ENCODE measurements at places on chromosomes 11 and 22.

DNA sequence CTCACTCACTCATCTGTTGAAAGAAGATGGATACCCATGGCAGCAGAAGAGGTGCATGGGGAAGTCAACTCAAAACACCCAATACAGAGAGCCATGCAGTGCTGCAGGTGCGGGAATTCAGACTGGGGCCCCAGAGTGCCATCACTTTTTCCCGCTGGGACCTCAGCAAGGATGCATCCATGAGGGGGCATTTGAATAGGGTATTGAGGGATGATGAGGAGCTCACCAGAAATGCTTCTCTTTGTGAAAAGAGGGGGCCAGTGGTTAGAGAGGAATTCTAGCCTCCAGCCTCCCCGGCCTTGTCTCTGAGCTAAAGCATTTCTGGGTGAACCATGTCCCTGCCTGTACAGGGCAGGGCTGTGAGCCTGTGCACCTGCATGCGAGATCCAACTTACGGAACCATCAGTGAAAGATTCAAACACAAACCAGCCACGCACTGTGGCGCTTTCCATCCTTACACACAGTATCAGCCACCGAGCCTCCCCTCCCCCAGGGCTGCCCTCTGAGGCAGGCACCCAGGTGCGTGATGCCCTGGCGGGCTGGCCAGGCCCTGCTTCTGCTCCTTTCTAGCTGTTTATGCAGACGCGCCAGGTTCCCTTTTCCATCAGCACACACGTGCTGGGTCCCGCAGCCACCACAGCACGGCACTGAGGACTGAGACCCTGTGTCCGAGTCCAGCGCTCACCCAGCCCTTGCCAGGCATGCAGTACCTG, 1177.2 kb downstream of the BRD1 start:
- DNase-seq: no peak

DNA sequence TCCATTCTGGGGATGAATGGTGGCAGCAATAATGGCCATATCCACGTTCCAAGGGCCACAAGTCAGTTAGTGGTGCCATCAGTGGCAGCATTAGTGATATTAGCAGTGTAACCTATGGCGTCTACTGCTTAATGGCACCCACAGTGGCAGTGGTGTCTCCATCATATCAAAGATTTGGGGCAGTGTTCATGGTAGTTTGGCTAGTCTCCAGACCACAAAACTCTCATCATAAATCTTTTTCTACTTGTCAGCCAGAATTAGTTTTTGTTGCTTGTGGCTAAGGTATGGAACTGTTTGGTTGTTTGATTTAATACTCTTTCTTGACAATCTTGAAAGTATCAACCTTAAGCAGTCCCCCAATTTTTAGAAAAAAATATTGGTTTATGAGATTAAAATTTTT, 45.1 kb upstream of the DEUP1 start:
- peak; percentile 7 for DNase-seq

- no peak for DNase-seq
Observed at GRCh38 chr11:119115484-119116234, 5.7 kb upstream of the HINFP start.

DNA sequence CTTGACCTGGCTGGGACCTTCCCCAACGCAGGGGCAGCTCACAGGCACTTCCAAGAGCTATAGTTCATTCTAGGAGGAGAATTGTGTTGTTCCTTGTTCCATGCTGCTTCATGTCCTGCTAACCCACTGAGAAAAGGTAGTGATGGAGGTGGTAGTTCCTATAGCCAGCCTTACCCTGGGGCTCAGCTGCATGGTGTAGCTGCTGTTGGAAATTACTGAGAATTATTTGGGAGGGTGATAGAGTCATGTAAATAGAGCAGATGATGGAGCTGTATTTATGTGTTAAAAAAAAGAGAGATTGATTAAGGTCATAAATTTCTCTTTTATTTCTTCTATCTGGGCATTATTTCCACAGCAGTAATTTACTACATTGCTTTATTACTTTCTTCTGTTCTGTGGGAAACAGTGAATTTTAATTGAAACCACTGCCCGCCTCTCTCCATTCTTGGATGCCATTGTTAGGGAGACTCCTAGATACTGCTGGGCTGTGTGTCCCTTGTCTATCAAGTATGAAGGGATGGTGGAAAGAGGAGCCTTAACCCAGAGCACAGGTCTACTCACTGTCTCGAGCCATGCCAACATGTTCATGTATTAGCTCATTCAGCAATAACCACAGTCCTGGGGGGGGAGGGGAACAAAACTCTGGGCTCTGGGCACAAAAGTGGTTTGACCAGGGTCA, 309.2 kb downstream of the FAT3 start:
- no peak for DNase-seq

DNA sequence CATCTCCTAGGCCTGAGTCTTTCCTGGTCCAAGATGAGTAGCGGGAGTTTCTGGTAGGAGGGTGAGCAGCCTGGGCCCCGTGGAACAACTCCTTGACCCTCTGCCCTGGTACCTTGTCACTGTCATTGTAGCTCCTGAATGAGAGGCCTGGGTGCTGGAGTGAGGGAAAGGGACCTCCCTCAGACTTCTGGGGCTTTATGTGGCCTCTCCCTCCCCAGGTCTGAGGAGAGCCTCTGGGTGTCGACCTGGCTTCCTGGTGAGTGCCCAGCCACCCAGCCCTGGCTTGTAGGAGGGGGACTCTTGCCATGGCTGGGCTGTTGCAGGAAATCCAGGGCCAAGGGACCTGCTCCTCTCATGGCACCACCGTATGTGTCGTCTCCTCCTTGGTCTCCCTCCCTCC, 3.9 kb downstream of the P2RY2 start:
- DNase-seq: no peak

GRCh38 chr11:61124574-61125309, 22.5 kb downstream of the CD5 start:
- no peak for DNase-seq

DNA sequence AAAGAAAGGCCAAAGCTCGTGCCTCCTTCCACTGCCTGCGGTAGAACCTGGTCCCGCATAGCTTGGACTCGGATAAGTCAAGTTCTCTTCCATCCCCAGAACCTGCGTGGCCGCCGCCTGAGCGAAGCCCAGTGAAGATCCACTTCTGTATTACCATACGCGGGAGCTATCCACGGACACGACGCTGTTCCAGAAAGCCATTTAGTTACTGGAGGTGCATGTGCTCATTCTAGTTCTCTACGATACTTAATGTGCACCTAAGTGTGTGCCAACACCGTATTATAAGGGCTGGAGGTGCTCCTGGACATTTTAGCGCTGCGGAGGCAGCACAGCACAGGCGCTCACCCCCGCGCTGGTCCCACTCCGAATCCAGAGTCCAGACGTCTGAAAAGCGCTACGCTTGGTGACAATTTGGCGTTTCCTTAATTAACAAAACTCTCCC, 1.4 kb downstream of the WT1 start:
- no peak for DNase-seq

GRCh38 chr11:17597770-17598169, 50.7 kb downstream of the OTOG start:
- DNase-seq: no peak

DNA sequence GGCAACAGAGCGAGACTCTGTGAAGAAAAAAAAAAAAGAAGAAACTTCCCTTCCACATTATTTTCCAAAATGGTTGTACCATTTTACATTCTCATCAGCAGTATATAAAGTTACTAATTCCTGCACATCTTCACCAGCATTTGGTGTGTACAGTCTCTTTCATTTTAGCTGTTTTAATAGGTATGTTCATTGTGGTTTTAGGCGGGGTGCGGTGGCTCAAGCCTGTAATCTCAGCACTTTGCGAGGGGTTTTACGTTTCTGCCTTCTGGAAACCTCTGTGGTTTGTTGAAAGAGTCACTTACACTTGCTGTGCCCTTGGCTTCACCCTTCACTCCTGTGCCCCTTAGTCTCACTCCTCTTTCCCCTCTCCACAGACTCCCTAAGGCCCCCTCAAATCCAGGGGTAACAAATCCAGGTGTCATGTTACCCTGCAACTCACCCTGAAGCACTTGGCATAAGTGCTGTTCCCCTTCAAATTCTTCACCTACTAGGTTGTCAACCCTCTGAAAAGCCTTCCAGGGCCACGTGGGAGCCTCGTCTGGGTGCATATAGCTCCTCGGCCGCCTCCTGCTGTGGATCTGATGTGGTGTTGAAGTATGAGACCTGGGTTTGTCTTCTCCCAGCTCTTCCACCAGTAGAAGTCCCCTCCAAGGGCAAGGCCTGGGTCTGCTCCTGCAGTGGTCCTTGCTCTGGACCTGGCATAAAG, 20.8 kb downstream of the TOB2 start:
- no peak for DNase-seq

GRCh38 chr22:23609983-23610781, 21.9 kb downstream of the DRICH1 start:
- peak; percentile 39 for DNase-seq

DNA sequence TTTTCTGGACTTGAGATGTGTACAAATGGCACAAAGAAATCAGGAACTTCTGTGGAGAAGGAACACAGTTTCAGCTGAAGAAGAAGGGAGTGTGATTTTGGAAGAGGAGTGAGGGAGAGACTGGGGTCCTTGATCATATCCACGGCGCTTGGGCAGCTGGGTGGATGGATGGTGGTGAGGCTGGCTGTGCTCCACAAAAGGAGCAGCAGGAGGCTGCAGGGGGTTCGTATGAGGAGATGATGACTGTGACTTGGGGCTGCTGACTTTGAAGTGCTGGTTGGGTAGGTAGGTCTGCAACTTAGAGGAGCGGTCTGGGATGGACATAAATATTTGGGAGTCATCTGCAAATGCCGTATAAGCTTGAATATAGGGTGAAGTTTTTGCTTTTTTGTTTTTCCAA, 1.3 kb upstream of the DCHS1 start:
- DNase-seq: no peak

GRCh38 chr11:68430801-68431200, 29.8 kb upstream of the PPP6R3 start:
- no peak for DNase-seq

DNA sequence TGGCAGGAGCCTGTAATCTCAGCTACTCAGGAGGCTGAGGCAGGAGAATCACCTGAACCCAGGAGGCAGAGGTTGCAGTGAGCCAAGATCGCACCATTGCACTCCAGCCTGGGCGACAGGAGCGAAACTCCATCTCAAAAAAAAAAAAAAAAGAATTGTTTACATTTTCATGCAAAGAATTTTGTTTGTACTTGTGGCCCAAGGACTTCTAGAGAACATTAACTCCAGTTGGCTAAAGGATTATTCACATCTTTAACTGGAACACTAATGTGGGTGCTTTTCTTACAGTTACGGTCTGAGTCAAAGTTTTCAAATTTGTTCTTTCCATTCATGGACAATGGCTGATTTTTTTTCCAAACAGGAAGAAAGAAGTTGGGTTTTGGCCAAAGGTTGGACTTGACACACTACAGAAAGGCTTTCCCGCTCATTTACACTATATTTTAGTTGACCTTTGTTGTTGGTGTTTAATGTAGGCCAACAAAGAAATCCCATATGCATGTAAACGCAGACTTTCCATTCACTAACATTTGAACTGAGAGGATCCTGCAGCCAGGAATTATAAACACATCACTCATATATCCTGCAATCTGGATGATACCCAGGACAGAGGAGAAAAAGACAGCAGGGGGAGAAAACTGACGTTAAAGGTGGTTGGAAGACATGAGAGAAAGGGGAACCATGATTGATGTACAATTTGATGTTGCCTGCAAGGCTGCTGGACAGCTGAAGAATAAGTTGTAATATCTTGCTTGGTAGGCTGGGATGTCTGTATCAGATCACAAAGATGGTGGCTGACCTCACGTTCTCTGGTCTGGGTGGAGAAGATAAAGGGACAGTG, 13.1 kb downstream of the POU2AF1 start:
- DNase-seq: no peak

DNA sequence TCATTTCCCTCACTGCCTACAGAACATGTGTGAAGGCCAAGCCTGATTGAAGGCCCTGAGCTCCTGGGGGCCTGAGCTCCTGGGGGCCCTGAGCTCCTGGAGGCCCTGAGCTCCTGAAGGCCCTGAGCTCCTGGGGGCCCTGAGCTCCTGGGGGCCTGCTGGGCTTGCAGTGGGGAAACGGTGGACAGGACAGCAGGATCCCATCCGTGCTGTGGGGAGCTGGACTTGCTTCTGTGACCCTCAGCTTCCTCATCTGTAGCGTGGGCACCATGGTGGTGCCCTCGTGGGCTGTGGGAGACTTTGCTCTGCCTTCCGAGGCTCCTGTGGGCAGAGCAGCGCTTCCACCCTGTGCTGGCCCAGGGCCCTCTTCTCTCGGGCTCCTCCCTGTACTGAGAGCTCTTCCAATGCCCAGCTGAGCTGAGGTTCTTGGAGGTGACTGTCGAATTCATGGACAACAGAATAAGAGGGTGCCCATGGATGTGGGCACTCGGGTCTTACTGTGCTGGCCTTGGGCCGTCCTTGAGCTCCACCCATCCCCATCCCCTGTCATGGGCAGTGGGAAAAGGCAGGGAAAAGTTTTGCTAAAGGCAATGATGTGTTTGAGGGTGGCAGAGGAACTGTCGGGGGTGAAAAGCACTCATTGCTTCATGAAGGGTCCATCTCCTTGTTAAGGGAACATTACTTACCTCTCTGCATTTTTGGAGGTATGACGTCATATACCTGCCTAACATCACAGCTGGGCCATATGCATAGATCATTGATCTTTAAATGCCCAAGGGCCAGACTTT, 786.7 kb downstream of the TBC1D22A start:
- DNase-seq: no peak

DNA sequence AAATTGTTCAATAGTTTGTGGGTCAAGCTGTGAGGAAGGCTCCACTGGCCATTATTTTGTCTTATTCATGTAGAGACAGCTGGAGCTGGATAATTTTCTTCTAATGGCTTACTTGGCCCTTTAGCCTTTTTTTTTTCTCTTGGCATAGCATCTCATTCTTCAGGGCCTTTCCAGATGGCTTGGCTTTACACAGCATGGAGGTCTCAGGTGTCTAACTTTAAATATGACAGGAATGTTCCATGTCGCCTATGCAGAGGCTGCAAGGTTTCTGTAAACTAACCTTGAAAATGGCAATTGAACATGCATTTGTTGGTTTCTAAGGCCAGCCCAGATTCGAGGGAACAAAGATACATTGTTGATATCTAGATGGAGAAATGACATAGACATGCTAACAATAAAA, 247.9 kb upstream of the CNTN5 start:
- DNase-seq: no peak

GRCh38 chr11:1194231-1194976, 28.5 kb upstream of the MUC5B start:
- no peak for DNase-seq

DNA sequence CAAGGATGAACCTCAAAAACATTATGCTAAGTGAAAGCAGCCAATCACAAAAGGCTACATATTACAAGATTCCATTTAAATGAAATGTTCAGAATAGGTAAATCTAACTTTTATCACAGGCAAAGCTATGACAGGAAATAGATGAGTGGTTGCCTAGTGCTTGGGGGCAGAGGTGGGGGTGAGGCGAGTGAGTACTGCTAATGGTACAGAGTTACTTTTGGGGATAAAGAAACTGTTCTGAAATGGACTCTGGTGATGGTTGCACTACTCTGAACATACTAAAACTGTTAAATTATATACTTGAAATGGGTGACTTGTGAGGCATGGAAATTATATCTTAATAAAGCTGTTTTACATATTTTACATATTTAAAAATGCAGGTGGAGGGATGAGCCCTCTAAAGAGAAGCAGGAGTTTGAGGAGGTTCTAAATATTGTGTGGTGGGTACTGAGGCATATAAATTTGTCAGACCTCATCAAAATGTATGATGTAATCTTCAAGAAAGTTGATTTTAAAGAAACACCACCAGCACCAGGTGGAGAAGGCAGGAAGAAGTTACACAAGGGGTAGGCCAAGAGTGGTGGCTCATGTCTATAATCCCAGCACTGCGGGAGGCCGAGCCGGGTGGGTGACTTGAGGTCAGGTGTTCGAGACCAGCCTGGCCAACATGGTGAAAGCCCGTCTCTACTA, 3.6 kb downstream of the SLC43A1 start:
- DNase-seq: peak; percentile 18

Data from OCI-M1 (cell line).